Dorsolateral prefrontal cortex (tissue), 122 donors: ENCODE measurements at places on chromosomes 5 and 9.

GRCh38 chr9:132644251-132644650 lies 25.5 kb downstream of the DDX31 start:
- DNase-seq, result no peak

GRCh38 chr9:100465761-100466160 lies 7.2 kb upstream of the TMEFF1 start:
- DNase-seq, result no peak

GRCh38 chr5:16975950-16976624 lies 40.0 kb upstream of the MYO10 start:
- DNase-seq, result no peak

- no peak for DNase-seq
Observed at GRCh38 chr5:162473041-162473714, 405.6 kb downstream of the GABRG2 start.

GRCh38 chr5:103834216-103834615 lies 271.6 kb upstream of the NUDT12 start:
- no peak for DNase-seq

- DNase-seq, result no peak
Observed at GRCh38 chr9:121842612-121842978, 191.2 kb downstream of the DAB2IP start.
